COLO829 (cell line): ENCODE measurements at places on chromosomes 2 and 18.
A peak's percentile ranks its signal among the peaks of the same experiment; 100 is the strongest.

DNA sequence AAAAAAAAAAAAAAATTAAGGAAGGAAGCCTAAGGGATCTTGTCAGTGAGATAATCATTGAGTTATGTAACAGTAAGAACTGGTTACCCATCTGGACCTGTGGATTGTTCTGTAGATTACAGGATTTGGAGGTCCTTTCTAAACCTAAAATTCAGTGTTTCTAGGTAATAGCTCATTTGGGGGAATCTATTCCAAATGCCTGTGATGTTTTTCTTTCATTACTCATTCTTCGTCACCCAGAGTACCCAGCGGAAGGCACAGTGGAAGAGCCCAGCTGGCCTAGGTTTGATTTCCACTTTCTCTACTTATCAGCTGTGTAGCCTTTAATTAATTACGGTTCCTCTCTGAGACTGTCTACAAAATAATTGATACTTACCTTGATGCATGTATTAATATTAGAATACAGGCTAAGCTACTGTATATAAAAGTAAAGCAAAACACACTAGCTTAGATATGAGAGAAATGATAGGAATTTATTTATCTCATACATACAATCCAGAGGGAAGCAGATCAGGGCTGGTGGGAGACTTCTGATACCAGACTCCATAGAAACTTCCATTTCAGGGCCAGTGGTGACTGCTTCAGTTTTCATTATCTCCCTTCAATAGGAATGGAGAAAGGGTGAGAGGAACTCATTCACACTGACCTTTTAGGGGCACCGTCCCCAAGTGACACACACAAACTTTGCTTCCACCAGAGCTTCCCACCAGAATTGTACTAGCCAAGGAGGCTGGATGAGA lies 115.8 kb upstream of the NOSTRIN start:
- DNase-seq: no peak

GRCh38 chr2:218961651-218962570 lies 2.4 kb downstream of the CDK5R2 start:
- peak; percentile 70 for DNase-seq

DNA sequence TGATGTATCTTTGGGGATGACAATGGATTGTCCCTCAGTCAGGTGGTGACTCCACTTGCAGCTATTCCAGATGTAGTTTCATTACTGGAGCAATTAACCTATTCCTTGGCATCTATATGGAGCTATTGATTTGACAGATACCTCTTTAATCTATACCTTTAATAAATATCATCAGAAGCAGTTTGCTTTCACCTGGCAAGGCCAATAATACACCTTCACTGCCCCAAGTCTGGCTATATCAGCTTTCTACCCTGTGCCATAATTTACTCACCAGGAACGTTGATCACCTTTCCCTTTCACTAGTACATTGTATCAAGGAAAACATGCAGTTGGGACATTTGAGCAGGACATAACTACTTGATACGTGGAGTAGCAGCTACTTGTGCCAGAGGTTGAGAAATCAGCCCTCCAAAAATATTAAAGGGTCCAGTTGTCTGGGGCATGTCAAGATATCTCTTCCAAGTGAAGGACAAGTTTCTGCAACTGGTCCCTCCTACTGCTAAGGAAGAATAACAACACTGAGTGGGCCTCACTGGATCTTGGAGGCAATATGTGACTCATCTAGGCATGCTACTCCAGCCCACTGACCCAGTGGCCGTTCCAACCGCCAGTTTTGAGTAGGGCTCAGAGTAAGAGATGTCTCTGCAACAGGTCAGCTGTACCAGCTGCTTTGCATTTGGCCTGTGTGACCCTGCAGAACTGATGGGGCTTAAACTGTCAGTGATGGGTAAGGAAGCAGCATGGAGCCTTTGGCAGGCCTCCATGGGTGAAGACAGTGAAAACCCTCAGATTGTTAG lies 67.0 kb downstream of the PSMG2 start:
- no peak for DNase-seq

DNA sequence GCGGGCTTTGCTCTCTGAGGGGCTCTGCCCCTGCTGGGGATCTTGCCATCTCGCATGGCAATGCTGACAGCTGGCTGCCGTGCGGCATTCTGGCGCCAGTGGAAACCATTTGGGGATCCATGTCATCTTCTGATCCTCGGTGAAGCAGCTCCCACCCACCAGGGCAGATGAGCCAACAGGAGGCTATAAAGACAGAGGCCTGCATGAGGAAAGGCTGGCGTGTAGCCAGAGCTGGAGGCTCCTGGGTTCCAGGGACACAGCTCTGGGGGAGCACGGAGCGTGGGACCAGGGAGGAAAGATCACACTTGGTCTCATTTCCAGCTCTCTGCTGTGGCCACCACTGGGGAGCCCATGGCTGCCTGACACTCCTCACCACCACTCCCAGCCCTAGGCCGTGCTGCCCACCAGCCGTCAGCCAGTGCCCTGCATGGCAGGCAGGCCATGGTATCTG lies 145.8 kb downstream of the ZFP36L2 start:
- no peak for DNase-seq

GRCh38 chr2:37529830-37530415 lies 141.5 kb downstream of the CDC42EP3 start:
- no peak for DNase-seq

GRCh38 chr2:23326330-23326729 lies 58.6 kb upstream of the KLHL29 start:
- no peak for DNase-seq

DNA sequence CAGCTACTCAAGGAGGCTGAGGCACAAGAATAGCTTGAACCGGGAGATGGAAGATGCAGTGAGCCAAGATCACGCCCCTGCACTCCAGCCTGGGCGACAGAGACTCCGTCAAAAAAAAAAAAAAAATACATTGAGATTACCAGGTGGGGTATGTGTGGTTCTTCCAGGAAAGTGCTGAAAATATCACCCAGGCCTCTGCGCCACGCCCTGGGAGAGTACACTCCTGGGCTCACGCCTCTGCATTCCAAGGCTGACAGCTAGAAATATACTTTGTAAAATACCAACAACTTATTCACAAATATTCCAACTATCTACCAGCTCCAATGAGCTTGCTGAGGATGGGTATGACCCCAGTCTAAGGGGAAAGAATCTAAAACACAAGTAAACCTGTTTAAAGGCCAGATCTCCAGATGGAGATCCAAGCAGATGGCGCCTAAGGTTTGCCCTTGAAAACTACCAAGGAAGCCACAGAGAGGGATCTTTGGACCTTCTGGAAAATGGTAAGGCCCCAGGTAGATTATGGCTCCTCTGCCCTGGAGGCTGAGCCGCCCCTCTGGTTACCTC lies 21.6 kb upstream of the B3GNT7 start:
- DNase-seq: no peak

DNA sequence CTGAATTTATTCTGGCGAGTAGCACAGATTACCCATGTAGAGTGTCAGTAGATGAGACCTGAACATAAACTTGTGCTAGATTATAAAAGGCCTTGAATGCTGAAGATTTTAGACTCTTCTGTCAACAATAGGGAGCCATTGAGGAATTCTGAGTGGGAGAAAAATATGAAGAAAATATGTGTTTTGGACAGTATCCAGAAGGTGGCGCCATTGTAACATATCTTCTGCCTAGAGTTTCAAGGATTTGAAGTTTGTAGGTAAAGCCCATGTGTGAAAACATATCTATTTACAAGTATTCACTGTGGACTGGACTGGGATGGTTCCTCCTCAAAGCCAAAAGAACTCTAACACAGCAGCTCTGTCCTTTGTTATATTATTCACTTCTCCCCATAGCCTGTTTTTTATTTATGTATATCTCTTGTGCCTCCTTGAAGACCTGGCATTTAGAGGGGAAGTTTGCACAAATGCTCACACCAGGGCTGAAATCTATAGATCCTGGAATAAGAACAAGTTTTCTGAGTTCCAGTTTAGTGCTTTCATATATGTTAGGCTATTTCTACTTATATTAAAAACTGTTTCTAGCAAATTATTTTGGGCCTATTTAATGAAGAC lies 124.9 kb downstream of the RDH14 start:
- DNase-seq: peak; percentile 33

DNA sequence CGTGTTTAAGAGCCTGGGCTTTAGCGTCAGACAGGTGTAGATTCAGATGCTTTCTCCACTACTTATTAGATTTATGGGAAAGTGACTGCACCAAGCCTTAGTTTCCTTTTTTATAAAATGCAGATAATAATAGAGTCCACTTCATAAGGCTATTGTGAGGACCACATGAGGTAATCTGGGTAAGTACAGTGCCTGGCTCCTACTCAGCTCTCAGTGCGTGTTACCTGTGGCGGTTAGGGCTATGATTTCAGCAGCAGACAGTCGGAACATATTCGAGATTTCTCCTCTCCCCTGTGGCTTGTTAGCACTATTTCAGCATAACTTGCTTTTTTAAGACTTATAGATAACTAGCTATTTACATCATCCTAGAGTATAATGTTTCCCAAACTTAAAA lies 32.0 kb downstream of the MAP3K20 start:
- DNase-seq: no peak

DNA sequence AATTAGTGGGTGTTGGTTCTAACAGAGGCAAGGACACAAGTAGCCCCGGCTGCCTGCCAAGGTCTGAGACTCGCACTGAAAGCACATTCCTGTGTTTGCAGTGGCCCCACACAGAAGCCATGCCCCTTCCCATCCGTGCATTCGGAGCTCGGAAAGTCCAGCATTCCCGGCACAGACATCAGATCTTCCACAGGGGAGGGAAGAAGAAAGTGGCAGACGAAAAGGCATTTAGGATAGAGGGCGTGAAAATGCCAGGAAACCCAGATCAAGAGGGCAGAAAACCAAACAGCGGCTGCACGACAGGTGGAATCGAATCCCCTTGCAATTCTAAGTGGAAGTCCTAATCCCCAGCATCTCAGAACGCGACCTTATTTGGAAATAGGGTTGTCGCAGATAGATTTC lies 105.5 kb upstream of the ASB18 start:
- DNase-seq: no peak

DNA sequence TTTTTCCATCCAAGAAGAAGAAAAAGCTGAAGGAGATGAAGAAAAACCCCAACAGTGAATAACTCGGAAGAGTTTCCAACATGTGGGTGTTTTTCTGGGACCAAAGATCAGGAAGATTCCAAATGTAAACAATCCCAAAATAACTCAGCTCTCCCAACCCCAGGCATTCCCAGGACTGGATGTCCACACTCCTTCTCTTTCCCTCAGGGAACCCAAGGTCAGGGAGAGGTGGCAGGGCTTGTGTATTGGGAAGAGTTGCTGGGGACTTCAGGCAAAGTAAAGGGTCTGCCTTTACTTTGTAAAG lies 268.0 kb downstream of the DYSF start:
- no peak for DNase-seq

DNA sequence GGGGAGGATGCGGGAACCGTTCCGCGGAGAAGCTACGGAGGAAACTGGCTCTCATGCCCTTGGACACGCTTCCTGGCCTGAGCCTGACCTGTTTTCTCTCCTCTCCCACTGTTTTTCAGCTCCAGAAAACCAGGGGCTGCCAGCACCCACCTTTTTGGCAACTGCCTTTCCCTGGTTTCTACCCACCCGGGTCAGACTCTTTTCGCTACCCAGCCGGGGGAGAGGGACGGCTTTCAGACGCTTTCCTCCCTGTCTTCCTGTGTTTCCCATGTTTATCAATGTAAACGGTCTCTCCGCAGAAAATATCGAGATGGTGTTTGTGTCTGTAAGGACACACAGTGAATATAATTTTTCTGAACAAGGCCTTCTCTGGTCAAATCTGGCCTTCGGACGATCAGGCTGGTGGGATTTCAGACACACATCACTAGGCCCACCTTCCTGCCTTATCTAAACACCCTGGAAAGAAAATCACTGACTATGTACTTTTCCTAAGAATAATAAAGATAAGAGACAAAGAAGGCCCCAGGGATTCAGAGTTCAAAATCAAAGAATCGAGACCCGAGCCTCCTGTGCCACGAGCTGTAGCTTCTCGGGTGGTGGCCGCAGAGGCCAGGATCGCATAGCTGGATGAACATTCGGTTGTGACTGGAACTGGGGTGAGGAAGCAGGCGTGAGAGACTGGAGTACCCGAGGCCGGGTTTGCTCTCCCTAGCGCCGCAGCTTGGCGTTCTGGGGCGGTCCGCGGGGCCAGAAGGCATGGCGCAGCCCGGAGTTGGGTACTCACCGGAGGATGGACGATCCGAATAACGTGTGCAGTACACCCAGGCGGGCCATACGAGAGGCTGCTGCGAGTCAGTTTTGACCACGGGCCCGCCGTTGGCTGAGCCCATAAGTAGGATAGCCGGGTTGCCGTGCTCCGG lies 1.7 kb downstream of the EN1 start:
- no peak for DNase-seq

GRCh38 chr2:128732976-128733431 lies 414.3 kb upstream of the HS6ST1 start:
- peak; percentile 40 for DNase-seq

DNA sequence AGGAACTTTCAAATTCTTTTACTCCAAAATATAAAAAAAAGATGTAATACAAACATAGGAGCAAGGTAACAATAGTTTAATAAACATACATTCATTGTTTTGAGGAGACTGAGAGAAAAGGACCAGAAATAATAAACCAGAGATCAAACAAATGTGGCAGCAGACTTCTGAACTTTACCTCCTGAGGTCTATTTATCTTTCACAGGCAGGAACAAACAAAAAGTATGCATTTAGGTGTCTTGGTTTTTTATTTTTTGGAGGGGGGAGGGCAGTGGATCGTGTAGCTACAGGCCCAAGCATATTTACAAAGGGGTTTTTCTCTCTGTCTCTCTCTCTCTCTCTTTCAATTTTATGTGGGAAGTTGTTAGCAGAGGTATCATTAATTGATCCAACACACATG lies 5.6 kb downstream of the PPP4R1 start:
- DNase-seq: no peak
